ENCODE measurements at places on chromosomes 13 and 19.

DNA sequence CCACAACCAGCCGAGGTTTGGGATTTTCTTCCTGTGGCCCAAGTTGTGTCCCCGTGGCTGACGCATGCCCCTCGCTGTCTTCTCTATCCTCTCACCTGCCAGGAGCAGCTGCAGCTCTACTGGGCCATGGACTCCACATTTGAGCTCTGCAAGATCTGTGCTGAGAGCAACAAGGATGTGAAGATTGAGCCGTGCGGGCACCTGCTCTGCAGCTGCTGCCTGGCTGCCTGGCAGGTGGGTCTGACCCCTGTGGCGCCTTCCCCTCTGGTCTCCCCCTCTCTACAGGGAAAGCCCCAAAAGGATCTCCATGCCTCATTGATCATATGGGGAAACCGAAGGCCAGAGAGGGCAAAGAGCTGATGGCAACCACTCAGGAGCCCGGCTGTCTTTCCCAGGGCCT, 14.6 kb downstream of the CBLC start:
- no peak for DNase-seq

DNA sequence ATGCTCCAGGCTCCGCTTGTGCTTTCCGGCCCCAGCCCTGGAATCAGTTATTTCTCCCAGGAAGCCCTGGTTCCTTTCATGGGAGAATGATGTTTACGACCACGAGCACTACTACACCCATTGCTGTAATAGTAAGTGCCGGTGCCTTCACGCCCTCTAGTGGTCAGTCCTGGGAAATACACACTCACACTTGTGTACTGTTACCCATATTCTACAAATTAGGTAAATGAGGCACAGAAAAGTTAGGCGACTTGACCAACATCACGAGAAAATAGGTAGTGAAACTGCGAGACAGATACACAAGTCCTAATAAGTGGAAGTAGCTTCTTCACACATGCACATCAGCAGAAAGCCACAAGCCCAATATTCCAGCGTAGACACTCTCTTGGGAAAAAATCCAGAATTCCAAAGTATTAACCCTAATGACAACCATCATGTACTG, 21.7 kb downstream of the CEACAM21 start:
- DNase-seq = peak; percentile 85

- peak; percentile 44 for DNase-seq
These were observed 113.2 kb downstream of the TM9SF2 start for GRCh38 chr13:99614465-99614885.

GRCh38 chr13:46182491-46182877, 507 bp upstream of the LCP1 start:
- no peak for DNase-seq

- DNase-seq = no peak
These were observed 5.5 kb downstream of the ZNRF4 start for GRCh38 chr19:5460748-5461147.
